ENCODE measurements at places on chromosomes 2 and 18. TPM values are rescaled to one million over a fixed set of nuclear protein-coding genes. Genes with fewer than 3 reads are reported as not detected.

The ALPG gene
- polyA plus RNA-seq: not detected

DNA sequence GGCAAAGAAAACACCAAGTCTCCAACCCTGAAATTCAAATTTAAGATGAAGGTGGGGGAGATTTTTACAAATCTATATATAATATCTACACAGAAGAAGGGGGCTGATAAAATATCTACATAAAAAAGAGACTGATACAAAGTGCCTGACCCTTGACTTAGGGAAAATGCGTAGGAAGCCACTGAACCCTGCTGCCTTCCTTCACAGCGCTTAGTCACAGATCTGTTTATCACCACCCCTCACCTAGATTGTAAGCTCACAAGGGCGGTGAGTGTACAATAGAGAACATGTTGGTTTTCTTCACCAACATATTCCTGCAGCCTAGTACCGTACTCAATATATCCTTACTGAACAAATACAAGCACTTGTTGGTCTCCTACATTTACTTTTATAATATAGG, 54.3 kb downstream of the NOL10 start:
- DNase-seq: no peak

GRCh38 chr18:26503382-26503781, 45.0 kb downstream of the KCTD1 start:
- DNase-seq: peak; percentile 42

DNA sequence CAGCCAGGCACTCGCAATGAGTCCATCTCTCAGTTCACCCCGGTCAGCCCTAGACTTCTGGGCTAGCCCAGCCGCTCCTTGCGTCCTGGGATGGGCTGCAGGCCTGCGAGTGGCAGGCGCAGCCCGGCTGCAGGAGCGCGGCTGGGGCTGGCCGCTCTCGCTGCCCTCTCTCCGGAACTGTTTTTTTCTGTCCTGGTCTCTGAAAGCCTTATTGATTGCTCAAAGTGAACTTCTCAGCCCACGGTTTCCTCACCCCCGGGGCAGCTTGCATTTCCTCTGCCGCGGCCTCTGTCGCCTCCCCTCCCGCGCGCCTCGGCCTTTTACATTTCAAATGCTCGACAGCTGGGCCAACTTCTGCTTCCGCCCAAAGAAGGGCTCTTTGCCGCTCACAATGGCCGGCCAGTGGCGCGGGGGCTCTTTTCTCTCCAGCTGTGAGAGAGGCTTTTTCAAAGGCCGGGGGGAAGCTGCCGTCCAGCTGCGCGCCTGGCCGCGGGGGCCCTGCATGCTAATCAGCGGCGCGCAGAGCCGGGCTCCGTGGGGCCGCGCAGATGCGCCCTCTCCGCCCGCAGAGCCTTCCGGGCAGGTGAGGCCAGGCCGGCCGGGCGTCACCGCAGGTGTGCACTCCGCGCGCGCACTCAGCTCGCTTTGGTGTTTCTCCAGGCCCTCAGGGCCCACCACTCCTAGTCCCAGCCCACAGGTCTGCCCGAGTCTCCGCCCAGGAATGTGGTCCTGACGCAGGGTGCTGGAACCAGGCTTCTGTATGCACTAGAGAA, 513.8 kb downstream of the RNF144A start:
- peak; percentile 78 for DNase-seq

DNA sequence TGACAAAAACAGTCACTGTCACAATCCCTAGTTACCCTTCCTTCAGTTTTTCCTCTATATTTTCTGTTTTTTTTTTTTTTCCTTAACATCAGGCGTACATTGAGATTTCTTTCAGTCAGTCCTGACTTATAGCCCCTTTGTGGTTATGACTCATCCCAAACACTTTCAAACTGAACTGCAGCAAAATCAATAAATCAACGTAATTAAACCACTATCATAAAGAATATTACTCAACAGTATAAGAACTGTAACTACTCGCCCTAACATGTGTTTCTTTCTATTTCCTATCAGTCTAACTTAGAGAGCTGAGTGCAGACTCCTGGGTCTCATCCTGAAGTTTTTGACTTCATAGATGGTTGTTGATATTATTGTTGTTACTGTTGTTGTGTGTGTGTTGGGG, 523.5 kb downstream of the LRRTM4 start:
- no peak for DNase-seq

The POTEC gene
- polyA plus RNA-seq: 0.03 TPM

The CSRNP3 gene
- 10.7 TPM for polyA plus RNA-seq

The STPG4 gene
- polyA plus RNA-seq: not detected

GRCh38 chr2:110834134-110834827, 101.9 kb downstream of the ACOXL start:
- DNase-seq: no peak

The FAHD2B gene
- 8.4 TPM for polyA plus RNA-seq

GRCh38 chr2:19545507-19545906, 187.1 kb upstream of the OSR1 start:
- no peak for DNase-seq

DNA sequence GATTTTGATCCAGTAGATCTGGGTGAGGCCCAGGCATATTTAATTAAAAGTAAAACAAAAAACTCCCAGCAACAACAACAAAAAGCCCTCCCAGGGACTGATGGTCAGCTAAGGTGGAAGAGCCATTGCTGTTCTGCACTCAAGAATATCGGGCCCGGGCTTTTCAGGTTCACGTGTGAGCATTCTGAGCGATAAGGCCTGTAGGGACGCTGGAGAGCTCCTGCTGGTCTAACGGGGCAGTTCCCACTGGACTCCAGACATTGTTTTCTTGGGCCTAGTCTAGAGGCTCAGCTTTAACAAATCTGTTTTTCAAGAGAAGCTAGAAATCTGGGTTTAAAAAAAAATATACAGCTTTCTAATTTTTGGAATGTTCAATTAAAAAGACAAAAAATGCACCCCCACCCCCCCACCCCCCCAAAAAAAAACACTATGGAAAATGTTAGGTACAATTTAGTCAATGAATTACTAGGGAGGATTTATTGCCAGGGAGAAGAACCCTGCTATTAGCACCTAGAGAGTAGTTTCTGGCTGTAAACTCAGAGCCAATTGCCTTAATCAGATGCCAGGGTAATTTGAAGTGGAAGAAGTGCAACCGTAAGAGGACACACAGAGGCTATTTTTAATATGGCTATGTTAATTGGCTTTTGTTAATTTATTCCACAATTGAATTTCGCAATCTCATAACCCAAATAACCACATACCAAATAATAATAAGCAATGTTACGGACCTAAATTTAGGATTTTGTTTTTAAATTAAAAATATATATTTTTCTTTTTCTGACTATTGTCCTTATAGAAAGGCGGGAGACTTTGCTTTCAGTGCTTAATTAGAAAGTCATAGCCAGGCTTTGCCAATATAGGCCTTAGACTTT, 78.9 kb downstream of the MAP4K4 start:
- DNase-seq: no peak
